ENCODE measurements at places on chromosomes 4 and X. TPM values are rescaled to one million over a fixed set of nuclear protein-coding genes. Genes with fewer than 3 reads are reported as not detected.

- H3K4me1 ChIP-seq: peaks cover 18% of the 10 kb centered on the region
- no peak overlapping the region for H3K4me3 ChIP-seq
- no peak for DNase-seq
- H3K27me3 ChIP-seq: no peaks in the 10 kb centered on the region
- H3K27ac ChIP-seq: no peak overlapping the region
- no peaks in the 10 kb centered on the region for H3K36me3 ChIP-seq
These were observed 17.4 kb downstream of the FHDC1 start for GRCh38 chr4:152953514-152953913.

Gene SERTM2
- total RNA-seq: not detected

Gene GRIA2
- 1.9 TPM for total RNA-seq

Gene ZNF718
- 3.6 TPM for total RNA-seq

Gene HMX1
- not detected for total RNA-seq

DNA sequence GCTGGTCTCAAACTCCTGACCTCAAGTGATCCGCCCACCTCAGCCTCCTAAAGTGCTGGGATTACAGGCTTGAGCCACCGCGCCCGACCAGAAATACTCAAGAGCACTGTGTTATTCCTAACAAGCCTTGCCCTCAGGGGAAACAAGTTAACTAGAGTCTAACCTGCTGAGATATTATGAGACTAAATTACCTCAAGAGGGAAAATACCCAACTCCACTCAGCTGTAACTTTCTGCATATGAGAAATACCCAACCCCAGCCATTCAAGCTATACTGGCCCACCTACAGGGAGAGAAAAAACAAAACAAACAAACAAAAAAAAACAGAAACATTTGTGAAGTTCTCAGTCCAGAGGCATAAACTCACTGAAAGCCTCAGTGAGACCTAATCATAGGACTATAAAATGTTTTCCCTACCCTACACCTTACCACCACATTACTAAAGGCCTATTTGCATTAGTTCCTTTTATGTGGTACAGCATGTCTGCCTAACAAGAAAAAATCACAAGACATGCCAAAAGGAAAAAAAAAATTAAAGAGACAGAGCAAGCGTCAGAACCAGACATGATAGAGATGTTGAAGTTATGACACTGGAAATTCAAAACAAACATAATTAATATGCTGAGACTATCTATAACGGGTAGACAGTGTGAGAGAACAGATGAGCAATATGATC is 876.0 kb downstream of the FSTL5 start:
- H3K4me1 ChIP-seq: no peaks in the 10 kb centered on the region
- DNase-seq: no peak
- H3K36me3 ChIP-seq: no peaks in the 10 kb centered on the region
- no peaks in the 10 kb centered on the region for H3K27me3 ChIP-seq
- H3K4me3 ChIP-seq: no peak overlapping the region
- no peak overlapping the region for H3K27ac ChIP-seq
